Neural progenitor cell (in vitro differentiated cells): ENCODE measurements at places on chromosomes 7 and 10. TPM values are rescaled to one million over a fixed set of nuclear protein-coding genes. Genes with fewer than 3 reads are reported as not detected.

Gene HTR5A
- total RNA-seq = not detected in 2 replicates

Gene MICU1
- 47.0 and 79.8 TPM in 2 replicates for total RNA-seq

DNA sequence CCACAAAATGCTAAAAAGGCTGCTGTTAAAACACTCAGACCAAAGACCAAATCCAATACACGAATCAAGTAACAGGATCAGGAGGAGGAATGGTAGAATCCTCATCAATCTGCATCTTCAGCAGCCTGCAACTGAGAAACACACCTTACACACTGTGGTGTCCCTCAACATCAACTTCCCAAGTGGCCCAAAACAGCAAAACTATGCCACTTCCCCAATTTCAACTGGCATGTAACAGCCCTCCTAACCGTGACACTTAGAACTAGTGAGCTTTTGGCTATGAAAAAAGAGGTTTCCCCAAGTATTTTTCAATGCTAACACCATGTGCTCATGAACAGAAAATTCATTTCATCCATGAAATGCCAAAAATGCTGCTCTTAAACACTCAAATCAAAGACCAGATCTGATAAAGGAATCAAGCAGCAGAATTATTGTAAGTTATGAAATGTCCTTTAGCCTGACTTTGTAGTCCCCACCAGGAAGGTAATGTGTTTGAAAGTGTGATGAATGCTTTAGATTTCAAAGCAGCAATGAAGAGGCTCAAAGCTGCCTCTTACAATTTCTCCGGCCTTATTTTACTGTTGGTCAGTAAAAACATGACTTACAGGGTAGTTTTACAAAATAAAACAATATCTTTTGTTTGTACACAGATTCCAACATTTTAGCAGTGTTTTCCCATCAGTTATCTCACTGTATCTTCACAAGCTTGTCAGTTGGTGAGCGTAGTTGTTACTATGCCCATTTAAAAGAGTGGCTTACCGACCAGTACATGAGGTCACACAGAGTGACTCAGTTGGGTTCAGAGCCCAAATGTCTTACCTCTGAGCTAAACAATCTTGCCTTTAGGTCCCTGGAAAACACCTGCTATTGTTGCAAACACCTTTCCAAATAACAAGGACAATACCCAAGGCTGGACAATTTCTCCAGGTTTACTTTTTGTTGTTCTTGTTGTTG, 65.7 kb upstream of the ASAH2 start:
- no peak overlapping the region for H3K4me3 ChIP-seq
- no peak for DNase-seq
- no peaks in the 10 kb centered on the region for H3K27me3 ChIP-seq
- H3K4me1 ChIP-seq = no peaks in the 10 kb centered on the region
- H3K36me3 ChIP-seq = no peaks in the 10 kb centered on the region
- no peak overlapping the region for H3K27ac ChIP-seq

GRCh38 chr10:99316374-99316773, 12.8 kb upstream of the CNNM1 start:
- no peak overlapping the region for H3K4me3 ChIP-seq
- no peak for DNase-seq
- no peaks in the 10 kb centered on the region for H3K36me3 ChIP-seq
- no peak overlapping the region for H3K27ac ChIP-seq
- H3K27me3 ChIP-seq = no peaks in the 10 kb centered on the region

GRCh38 chr7:1839701-1840100, 169.6 kb downstream of the ELFN1 start:
- H3K27me3 ChIP-seq = no peaks in the 10 kb centered on the region
- no peaks in the 10 kb centered on the region for H3K36me3 ChIP-seq
- DNase-seq = no peak
- no peak overlapping the region for H3K4me3 ChIP-seq
- H3K4me1 ChIP-seq = no peaks in the 10 kb centered on the region

- DNase-seq = no peak
- no peaks in the 10 kb centered on the region for H3K36me3 ChIP-seq
- no peaks in the 10 kb centered on the region for H3K4me1 ChIP-seq
- H3K27me3 ChIP-seq = no peaks in the 10 kb centered on the region
Measured at GRCh38 chr10:90481326-90481923, 376.4 kb downstream of the HTR7 start.

Gene PAPOLB
- 0.06 TPM in 1 of 2 replicates, not detected in the other for total RNA-seq

Gene ZNF25
- total RNA-seq = 3.3 and 4.8 TPM in 2 replicates

GRCh38 chr10:124238367-124238766, 145.0 kb upstream of the CHST15 start:
- no peak overlapping the region for H3K4me3 ChIP-seq
- H3K27me3 ChIP-seq = no peaks in the 10 kb centered on the region
- no peaks in the 10 kb centered on the region for H3K36me3 ChIP-seq
- no peak overlapping the region for H3K27ac ChIP-seq
- peaks cover 9% of the 10 kb centered on the region for H3K4me1 ChIP-seq
- DNase-seq = no peak

DNA sequence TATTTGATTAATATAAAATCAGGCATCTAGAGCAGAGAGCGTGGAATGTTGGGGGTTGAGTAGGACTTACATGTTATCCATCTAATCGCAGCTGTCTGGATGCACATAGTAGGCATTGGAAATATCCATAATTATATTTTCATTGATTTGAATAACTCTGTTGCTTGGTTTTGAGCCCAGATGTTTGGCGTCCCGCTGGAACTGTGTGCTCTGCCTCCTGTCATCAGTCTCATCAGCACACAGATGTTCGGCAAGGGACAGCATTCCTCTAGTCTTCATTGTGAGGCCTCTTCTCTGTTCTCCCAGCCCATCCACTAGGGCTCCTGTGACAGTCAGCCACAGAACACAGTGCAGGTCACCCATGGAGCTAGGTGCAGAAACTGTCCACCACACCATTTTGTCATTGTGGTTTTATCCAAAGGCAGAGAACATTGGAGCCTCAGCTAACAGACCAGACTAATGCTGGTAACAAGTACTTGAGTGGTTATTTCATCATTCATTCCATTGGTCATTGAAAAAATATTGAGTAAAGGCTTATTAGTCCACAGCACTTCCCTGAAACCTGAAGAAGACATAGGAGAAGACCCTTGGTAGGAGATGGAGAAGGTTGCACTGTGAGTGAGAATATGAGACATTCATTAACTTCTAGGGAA, 927.4 kb downstream of the LRMDA start:
- no peaks in the 10 kb centered on the region for H3K27me3 ChIP-seq
- H3K36me3 ChIP-seq = no peaks in the 10 kb centered on the region
- DNase-seq = no peak
- no peak overlapping the region for H3K27ac ChIP-seq

DNA sequence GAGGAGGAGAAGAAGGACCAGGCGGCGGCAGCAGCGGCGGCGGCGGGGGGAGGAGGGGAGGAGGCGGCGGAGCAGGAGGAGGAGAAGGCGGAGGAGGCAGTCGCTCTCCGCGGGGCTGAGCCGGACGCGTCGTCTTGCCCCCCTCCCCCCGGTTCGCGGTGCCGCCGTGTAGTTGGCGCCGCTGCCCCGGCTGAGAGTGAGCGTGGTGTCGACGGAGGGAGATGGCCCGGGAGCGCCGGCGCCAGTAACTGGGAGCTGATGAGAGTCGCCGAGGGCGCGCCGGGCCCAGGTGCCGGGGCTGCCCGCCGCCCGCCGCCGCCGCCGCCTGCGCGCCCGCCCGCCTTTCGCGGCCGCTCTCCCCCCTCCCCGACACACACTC, 257 bp downstream of the WAC start:
- DNase-seq = no peak
- no peaks in the 10 kb centered on the region for H3K27me3 ChIP-seq
- H3K4me1 ChIP-seq = peaks cover 36% of the 10 kb centered on the region
- peak overlapping the region; percentile 93 for H3K4me3 ChIP-seq
- peaks cover 40% of the 10 kb centered on the region for H3K36me3 ChIP-seq
- peak overlapping the region; percentile 100 for H3K27ac ChIP-seq

DNA sequence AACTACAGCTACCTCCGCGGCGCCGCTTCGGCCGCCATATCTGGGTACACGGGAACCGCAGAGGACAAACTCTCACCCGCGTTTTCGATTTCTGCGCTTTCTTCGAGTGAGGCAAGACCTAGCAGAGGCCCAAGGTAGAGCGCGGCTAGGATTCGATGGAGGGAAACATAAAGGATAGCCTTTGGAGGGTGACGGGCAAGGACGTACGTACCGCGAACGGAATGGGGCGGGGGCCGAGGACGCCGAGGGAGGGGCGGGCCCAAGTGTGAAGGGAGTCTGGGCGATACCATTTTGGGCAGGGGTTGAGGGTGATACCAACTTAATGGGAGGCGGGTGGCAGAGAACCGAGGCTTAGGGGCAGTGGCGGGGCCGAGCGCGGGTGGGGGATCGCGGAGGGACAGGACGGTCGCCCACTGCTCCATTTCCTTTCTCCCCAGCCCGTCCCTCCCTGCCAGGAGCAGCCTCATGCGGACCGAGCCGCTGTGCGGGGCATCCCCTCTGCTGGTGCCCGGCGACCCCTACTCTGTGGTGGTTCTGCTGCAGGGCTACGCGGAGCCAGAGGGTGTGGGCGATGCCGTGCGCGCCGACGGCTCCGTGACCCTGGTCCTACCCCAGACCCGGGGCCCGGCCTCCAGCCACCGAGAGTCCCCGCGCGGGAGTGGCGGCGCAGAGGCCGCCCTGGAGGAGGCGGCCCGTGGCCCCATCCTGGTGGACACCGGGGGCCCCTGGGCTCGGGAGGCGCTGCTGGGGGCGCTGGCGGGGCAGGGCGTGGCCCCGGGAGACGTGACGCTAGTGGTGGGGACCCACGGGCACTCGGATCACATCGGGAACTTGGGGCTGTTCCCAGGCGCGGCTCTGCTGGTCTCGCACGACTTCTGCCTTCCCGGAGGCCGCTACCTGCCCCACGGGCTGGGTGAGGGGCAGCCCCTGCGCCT, at the start of gene MBLAC1:
MBLAC1 (plus strand) TSS at position 37 of the 935 bp plus-strand sequence; CDS start at position 466, 429 bp downstream.
- DNase-seq = peak; percentile 94
- H3K4me1 ChIP-seq = no peaks in the 10 kb centered on the region
- peaks cover 33% of the 10 kb centered on the region for H3K27me3 ChIP-seq
- H3K36me3 ChIP-seq = no peaks in the 10 kb centered on the region
- peak within 1 kb of the TSS; percentile 68 for H3K27ac ChIP-seq

GRCh38 chr7:77606562-77606961, 69.5 kb downstream of the PTPN12 start:
- peaks cover 6% of the 10 kb centered on the region for H3K36me3 ChIP-seq
- H3K27me3 ChIP-seq = no peaks in the 10 kb centered on the region
- DNase-seq = no peak

- no peak overlapping the region for H3K4me3 ChIP-seq
- no peak for DNase-seq
- H3K36me3 ChIP-seq = no peaks in the 10 kb centered on the region
- H3K4me1 ChIP-seq = no peaks in the 10 kb centered on the region
Measured at GRCh38 chr7:2134740-2135139, 98.0 kb downstream of the MAD1L1 start.

DNA sequence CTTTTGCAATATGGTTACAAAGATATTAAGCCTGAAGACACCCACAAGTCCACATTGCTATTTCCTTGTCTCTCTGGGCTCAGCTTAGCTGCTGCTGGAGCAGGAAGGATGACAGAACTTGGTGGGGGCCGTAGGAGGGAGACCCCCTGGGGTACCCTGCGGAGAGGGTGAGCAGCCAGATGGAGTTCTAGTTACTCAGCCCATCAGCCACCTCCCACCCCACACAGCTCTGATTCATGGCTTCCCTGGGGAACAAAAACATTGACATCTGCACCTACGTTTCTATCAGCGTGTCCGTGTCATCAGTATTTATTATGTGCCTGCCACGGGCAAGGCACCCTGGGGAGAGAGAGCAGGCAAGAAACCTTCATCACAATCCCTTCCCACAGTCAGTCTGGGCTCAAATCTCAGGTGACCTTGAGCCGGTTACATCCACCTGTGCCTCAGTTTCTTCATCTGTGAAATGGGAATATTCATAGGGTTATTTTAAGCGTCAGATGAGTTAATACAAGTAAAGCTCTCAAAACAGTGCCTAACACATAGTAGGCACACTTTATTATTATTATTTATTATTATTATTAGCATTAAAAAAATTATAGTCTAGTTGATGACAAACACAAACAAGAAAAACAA, 131.5 kb downstream of the C10orf105 start:
- H3K36me3 ChIP-seq = no peaks in the 10 kb centered on the region
- H3K4me1 ChIP-seq = peaks cover 6% of the 10 kb centered on the region
- H3K27ac ChIP-seq = no peak overlapping the region
- H3K27me3 ChIP-seq = no peaks in the 10 kb centered on the region
- no peak for DNase-seq
- H3K4me3 ChIP-seq = no peak overlapping the region

DNA sequence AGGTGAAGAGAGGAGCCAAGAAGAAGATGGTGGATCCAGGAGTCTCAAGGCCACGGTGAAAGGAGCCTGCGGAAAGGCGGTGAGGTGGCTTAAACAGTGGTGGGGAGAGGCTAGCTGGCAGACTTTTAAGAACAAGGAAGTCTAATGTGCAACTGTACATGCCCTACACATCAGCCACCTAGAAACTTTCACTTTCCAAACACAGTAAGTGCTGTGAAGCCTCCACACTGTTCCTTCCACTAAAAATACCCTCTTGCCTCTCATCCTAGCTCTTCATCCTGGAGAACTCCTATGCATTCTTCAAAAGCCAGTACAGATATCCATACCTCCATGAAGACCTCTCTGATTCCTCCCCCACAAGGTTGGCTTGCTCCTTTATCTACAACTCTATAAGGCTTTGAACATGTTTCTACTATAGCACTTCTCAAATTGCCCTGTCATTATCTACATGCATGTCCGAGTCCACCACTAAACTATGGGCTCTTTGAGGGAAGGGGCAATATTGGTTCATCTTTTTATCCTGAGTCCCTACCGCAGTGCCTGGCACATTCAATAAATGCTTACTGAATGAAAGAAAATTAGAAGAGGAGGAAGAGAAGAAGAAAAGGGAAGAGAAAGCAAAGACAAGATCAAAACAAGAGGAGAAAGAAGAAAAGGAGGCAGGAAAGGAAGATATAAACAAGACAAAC, 54.2 kb downstream of the DNAJC12 start:
- no peaks in the 10 kb centered on the region for H3K36me3 ChIP-seq
- no peaks in the 10 kb centered on the region for H3K27me3 ChIP-seq
- no peak overlapping the region for H3K4me3 ChIP-seq
- no peak for DNase-seq
- H3K27ac ChIP-seq = no peak overlapping the region

Gene GRB10
- 33.9 and 53.9 TPM in 2 replicates for total RNA-seq

Gene RSPH10B2
- 0.93 TPM in 1 of 2 replicates, not detected in the other for total RNA-seq

Gene CNNM1
- total RNA-seq = 0.56 and 1.1 TPM in 2 replicates

DNA sequence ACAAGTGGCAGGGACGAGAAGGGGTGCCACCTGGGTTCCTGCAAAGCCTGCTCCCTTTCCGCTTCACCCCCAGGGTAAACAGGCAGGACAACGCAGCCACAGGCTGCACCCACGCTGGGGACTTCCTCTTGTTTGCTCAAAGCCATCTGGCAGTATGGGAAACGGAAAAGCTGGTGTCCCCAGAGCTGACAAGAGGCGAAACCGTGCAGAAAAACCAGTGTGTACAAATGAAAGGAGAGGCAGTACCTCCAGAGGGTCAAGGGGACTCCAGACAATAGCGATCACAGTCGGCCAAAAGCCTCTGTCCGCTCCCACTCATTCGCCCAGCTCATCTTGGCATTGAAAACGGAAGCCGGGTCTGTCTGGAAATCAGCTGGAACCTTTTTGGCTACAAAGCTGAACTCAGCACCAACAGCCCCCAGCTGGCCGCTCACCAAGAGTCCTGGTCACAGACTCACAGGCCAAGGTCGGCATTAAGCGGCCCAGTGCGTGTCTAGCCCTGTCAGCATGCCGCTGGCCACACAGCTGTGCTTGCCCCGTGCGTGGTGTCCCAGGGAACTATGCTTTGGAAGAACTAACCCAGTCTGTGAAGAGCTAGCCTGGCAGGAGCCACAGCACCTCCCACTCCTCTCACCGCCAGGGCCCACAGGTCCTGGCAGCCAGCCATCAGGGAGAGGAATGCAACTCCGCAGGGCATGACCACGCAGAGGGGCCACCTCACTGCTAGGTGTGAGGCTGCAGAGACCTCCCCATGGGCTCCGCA, 10.4 kb downstream of the TNS3 start:
- peaks cover 4% of the 10 kb centered on the region for H3K4me1 ChIP-seq
- no peak overlapping the region for H3K4me3 ChIP-seq
- H3K27me3 ChIP-seq = no peaks in the 10 kb centered on the region
- no peaks in the 10 kb centered on the region for H3K36me3 ChIP-seq
- no peak for DNase-seq
- no peak overlapping the region for H3K27ac ChIP-seq
